WERI-Rb-1 (cell line): ENCODE measurements at places on chromosomes 6 and 20.

GRCh38 chr6:134720353-134721059 lies 229.4 kb downstream of the ALDH8A1 start:
- no peak for DNase-seq

DNA sequence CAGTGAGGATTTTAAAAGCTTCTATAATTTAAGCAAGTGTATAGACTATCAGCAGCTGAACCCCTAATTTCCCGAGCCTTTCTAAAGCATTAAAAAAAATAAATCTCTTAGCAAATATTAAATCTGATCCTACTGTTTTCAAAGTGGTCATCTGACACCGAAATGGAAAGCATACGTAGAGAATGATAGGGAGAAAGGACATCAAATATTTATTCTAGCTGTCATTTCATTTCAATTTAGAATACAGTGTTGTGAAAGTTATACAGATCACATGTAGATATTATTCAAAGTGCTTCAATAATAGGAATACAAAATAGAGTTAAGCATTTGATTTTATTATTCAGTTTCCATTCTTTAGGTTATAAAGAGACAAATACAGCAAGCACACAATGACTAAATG lies 61.9 kb upstream of the PKIB start:
- DNase-seq, result no peak

DNA sequence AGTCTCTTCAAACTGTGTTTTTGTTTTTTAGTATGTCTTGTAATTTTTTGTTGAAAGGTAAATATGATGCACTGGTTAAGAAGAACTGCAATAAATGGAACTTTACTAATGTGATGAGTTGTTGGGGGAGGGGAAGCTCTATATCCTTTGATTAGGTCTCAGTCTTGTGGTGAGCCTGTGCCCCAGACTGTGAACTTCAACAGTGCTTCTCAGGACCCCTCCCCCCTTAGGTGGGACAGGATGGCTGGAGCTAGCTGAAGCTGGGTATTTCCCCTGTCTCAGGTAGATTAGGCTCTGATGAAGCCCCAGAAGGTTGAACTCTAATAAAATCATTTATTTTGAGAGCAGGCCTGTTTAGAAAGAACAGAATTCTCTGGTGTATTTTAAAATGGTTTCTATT lies 31.4 kb upstream of the TASP1 start:
- DNase-seq, result no peak

DNA sequence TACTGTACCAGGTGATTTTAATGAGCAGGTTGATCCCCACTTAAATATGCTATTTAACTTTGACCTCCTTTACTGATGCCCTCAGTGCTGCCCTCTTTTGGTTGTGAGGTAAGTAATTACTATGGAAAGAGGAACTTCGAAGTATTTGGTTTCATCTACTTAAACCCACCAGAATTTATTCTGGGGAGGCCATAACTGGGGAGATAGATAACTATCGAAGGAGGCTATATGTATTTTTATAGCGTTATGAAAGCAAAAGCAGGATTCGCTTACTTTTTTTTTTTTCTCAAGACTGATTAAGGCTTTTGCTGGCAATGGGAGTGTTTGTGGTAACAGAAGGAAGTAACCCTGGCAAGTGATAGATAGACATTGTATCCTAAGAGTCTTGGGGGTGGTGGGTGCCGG lies 168.9 kb upstream of the CENPW start:
- peak; percentile 22 for DNase-seq

DNA sequence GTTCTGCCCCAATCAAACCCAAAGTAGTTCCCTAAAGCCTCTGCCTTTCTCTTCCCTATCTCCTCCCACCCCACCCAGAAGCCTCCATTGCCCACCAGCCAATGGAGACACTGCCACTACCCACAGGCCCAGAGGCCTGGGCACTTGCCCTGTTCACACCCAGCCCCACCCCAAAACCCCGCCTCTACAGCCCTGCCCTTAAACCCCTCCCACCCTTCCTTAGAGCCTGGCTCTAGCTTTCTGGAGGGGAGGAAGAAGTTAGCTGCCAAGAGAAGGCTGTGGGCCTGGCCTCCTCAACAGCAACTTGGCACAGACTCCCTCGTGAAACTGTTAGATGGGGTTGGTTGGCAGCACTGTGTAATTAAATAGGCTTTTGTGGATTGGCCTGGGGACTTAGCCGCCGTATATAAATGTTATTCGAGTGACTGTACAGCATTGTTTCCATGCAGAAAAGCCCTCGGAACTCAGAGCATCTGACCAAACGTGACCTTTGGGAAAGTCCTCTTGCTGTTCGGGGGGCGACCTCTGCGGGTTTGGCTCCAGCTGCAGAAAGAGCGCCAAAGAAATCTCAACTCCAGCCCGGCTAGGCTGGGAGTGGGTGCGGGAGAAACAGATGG lies 31.4 kb downstream of the COL11A2 start:
- DNase-seq, result peak; percentile 52

DNA sequence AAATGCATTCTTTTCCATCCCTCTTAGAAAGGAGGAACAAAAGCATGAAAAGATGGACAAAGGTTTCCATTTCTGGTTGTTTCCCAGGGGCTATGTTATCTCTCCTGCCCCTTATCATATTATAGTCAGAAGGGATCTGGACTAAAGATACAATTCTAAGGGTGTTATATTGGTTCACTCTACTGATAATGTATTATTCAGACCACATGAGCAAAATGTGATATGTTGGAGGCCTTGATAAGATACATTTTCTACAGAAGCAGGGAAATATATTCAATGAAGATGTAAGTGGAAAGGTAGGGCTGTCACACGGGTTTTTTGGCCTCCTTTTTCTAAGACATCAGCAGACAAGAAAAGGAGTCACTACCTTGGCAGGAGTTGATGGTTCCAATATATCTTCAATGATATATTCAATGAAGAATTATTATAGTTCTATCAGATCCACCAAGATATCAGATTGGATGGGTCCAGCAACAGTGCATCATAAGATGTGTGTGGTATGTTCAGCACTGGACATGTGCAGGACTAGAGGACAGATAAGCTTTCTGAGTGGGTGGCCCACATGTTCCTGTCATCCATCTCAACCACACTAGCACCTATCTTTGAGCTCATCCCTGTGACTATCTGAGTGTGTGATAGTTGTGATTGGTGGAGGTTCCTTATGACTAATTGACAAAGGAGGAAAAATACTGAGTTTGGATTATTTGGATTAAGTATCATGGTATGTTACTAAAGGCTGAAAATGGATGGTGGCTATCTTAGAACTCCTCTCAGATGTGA lies 5.7 kb upstream of the ZKSCAN3 start:
- no peak for DNase-seq

GRCh38 chr6:3565291-3565690 lies 108.4 kb upstream of the SLC22A23 start:
- no peak for DNase-seq

- no peak for DNase-seq
These were observed 156.0 kb downstream of the CEBPB start for GRCh38 chr20:50346374-50347283.

DNA sequence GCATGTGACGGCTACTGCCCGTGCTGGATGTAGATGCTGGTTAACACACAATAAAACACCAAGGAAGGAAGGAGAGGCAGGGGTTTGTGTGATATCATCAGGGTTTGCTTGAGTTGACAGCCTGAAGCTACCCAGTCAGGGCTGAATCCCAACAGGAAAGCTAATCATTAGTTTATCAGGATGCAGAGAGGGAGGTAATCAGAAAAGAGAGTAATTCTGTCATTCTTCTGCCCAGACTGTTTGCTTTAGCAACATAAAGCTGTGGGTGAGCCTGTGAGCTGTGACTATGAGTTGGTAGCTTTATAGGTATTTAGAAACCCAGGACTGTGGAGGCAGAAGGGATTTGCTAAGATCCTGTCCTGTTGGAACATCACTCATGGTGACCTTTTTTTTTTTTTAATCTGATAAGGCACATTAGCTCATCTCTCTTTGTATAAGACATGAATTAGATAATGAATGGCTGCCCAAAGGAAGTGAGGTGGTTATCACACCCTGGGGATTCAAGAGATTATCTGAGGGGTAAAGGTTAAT lies 79.3 kb downstream of the CAP2 start:
- peak; percentile 72 for DNase-seq

GRCh38 chr6:42512579-42512978 lies 51.2 kb upstream of the UBR2 start:
- DNase-seq, result no peak
